Left lobe of liver (tissue), 2 donors: ENCODE measurements at places on chromosomes 11 and 22.

DNA sequence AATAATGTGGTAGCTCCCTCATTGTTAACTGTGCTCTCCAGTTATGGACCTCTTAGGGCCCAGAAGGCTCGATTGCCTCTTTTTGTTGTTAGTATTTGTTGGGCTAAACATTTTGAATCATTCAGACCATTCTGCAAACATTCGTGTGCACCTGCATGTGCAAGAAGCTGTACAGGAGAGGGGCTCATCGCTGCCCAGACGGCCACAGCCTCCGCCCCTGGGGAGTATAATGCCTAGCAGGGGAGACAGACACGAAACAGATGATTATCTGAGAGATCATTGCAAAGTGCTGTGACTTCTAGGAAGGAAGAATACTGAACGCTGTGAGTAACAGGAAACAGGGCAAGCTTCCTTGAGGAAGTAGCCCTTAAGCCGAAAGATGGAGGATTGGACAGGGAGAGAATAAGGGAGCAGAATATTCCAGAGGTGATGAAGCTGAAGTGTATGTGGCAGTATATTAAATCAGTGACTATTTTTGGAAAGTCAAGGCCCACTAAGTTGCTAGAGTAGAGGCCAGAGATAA lies 123.3 kb upstream of the RASSF10 start:
- no peak for DNase-seq

DNA sequence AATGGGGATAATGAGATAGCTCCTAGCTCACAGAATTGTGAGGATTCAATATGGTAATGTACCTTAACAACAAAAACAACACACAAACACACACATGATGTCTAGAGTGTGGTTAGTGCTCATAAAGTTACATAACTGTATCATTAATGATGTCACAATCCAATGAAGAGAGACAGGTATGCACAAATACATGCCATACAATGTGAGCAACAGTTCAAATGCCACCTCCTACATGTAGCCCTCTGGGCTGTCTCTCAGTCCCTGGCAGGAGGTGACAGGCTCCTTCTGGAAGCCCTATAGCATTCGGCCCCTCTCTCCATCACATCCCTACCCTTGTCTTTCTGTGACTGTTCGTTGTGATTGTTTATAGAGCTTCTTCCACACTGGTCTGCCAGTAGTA lies 8.3 kb upstream of the MICALL1 start:
- DNase-seq = no peak

- DNase-seq = peak; percentile 35
These were observed 101.7 kb downstream of the MORC2 start for GRCh38 chr22:30866811-30867271.

DNA sequence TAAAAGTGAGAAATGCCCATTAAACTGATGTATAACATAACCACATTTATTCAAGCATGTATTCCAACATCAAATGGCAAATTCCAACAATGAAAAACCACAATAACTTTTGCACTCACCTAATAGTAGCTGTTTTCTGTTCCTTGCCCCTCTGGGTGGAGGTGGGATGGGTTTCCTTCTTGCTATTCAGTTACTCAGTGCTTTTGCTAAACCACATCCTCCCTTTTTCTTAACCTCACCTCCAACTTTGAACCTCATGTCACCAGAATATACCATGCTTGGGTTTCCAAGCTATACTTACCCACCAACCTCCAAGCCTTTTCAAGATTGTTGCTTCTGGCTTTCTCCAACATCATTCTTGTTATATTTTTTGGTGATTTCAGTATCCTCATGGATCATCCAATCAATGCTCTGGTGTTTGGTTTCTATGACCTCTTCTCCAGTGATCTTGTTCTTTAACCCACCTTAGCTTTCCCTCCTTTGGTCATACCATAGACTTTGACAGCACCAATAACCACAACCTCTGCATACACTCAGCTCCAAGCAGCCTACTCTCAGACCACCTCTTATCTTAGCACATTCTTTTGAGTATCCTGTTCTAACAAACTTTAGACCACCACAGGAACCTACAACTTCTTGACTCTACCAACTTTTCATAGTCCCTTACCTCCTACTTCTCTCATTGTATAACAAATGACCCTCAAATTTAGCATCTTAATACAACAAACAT lies 3.2 kb upstream of the CCDC15 start:
- DNase-seq = no peak

GRCh38 chr11:34890812-34891211 lies 25.4 kb downstream of the APIP start:
- no peak for DNase-seq

GRCh38 chr22:24525416-24526037 lies 29.4 kb downstream of the GUCD1 start:
- DNase-seq = peak; percentile 88

DNA sequence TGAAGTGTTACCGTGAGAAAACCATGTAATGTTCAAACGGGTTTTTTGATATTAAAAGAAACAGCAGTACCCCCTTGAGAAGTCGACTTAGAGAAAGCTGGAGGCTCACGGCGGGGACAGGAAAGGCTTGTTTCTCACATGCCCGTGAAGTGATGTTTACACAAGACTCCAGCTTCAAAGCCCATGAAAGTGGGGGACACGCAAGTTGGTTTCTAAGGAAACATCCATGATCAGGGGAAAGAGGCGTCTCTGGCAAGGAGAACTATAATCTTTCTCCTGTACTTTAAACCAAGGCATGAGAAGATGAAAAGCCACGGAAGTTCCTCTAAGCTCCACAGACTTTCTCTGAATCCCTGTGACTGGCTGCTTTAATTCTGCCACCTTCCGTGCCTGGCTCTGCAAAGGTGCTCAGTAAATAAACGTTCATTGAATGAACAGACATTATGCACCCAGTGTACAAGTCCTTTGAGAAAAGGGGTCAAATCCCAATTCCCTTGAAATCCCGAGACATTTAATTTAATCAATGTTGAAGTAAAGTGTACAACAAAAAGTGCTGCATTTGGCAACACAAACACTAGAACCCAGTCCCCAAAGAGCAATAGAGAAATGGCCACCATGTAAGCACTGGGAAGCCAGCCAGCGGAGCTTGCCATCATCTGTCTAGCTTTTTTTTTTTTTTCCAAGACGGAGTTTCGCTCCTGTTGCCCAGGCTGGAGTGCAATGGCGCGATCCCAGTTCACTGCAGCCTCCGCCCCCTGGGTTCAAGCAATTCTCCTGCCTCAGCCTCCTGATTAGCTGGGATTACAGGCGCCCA lies 58.7 kb downstream of the AHNAK start:
- no peak for DNase-seq

DNA sequence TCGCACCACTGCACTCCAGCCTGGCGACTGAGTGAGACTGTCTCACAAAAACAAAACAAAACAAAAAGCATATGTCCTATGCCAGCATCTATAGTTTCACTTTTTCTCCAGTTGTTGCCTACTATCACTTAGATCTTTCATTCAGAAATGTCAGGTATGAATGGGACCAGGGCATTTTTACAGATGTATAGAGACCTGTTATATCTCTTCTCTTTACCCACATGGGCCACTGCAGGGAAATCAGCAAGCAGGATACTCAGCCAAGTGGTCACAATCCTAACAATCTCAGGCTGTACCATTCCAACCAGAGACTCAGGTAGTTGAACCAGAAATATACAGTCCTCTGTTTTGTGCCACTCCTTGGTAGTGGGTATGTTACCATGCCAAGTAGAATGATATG lies 16.0 kb upstream of the SREBF2 start:
- no peak for DNase-seq

DNA sequence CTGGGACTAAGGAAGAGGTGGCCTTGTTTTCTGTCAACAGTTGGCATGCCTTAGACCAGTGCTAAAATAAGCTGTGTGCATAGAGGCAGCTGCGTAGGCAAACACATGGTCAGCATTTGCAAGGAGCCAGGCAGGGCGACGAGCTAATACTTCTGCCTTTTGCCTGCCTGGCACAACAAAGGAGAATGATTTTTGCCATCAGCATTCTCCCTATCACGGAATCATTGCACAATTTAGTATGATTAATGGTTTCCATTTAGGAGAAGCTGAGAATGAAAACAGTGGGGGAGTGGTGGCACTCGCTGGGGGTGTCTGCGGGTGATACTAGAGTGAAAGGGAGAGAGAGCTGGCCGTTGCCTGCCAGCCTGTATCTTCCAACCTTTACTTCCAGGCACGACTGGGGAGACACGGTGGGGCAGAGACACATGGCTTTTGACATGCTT lies 336.0 kb downstream of the CADM1 start:
- no peak for DNase-seq

DNA sequence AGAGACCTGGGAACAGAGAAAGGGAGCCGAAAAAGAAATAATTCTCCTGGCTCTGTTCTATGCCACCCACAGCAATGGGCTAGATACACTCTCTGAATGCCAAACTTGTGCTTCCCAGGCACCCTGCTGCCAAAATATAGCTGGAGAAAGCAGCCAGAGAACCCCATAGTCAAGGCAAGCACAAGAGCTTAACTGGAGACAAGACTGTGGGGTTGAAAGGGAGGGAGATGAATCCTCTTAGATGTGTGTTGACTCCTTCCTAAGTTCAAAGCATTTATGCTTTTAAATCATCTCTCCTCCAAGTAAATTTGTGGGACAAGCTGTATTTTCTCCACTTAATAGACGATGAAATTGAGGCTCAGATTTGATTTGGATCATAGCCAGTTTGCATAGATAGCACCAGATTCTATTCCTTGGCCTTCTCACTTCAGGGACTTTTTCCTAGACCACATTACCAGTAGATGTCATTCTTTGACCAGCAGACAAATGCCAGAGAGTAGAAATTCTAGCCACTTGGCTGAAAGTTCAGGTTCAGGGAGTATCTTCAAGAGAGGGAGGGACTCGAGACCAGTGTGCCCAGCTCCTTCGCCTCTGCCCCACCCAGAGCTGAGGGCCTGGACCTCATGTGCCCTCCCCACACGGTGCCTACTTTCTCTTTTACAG lies 16.5 kb upstream of the ETS1 start:
- no peak for DNase-seq

GRCh38 chr22:38984224-38984623 lies 2.1 kb downstream of the APOBEC3B start:
- no peak for DNase-seq

DNA sequence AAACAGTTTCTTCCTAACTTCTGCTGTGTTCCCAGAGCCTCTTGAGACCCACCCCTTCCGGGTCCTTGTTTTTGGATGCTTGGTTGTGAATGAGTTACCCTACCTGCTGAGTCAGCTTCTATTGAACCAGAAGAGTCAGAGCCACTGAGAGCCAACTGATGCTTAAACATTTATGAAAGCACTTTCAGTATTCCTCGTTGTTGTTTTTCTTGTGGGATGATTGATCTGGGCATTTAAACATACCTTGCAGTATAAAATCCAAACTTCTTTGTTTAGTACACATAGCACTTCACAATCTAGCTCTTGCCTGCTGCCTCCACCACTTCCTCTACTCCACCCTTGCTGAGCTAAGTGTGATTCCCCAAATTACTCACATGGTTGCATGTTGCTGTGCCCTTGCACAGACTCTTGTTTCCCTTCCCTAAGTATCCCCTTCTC lies 5.5 kb downstream of the PRSS23 start:
- DNase-seq = no peak

DNA sequence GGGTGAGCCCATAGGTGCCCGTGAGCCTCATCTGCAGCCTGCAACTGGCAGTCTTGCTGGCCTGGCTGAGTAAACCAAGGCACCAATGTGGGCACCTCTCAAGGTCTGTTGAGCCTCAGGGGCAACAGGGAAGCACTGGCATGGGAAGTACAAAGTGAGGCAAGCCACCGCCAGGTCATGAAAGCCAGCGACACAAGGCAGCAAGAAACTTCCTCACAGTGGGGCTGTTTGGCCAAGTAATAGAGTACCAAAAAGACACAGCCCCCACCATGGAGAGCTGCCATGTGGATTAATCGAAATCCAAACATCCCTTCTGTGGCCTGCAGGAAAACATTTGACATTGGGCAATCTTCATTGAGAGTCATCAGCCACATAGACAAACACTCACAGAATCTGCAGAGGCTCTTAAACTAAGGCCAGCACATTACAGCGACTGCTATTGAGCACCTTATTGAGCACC lies 43.6 kb upstream of the FIBIN start:
- DNase-seq = peak; percentile 70

GRCh38 chr11:69657911-69658625 lies 17.1 kb downstream of the LTO1 start:
- DNase-seq = no peak

- no peak for DNase-seq
These were observed 5.0 kb downstream of the TIMM10B start for GRCh38 chr11:6486256-6486655.

DNA sequence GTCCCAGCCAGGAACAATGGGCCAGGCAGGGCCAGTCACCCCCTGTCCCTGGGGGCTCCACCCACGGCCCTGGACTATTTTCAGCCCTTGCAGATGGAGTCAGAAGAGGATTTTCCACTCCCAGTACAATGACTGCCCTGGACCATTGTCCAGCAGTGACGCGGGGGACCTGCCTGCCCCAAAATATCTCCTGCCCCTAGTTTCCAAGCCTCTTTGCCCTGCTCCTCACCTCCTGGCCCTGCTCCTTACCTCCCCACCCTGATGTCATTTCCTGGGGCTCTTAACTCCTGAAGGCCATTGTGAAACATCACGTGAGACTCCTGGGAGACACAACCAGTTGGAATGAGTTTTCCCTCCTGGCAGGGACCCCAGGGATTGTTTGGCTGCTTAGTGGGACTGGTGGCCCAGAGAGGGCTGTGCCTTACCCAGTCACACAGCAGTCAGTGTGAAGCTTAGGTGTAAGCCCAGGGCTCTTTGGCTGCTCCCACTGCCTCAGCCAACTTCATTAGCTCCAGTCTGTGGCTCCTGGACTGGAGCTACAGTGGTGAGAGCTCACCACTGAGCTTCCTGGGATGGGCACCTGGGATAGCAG lies 22.2 kb downstream of the P2RY2 start:
- no peak for DNase-seq

DNA sequence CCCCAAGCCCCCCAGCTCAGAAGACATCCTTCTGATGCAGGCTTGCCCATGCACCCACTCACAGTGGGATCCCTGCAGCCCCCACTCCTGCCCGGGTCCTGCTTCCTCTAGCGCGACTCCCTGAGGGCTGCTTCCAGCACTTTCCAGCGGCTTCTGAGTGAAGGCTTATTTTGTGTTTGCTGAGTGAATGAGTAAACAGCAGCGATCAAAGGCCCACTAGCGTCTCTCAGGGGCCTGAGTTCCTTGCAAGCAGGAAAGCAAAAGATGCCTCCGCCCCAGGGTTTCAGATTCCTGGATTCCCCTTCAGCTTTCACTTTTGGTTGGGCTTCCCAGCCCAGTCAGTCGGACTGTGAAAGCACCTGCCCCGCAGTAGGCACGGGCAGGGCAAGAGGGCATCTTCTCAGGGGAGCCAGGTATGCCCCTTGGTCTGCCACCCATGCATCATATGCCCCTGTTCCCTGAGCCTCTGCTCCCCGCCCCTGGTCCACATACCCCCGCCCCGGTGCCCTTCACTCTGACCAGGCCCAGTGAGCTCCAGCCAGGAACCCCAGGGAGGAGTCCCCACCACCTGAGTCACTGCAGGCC lies 9.2 kb downstream of the FADD start:
- DNase-seq = no peak
